CD8-positive, alpha-beta T cell (primary cell): ENCODE measurements at places on chromosomes 7 and 10.
A peak's percentile ranks its signal among the peaks of the same experiment; 100 is the strongest.

DNA sequence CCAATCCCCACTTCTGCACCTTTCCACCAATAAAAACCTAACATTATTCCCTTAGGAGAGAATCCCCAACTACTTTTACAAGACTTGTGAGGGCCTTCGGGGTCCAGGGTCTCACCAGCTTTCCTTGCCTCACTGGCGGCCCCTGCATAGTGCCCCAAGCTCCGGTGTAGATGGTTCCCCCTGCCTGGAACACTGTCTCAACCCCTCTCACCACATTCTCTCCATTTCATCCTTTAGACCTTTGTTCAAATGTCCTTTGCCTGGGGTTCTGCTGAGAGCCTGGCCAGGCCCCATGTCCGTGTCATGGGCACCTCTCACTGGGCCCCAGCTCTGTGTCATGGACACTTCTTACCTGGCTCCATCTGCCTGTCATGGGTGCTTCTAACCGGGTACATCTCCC, 64.5 kb upstream of the SORCS3 start:
- DNase-seq = no peak

- DNase-seq = no peak
Measured at GRCh38 chr7:93120592-93121549, 3.1 kb upstream of the SAMD9 start.

DNA sequence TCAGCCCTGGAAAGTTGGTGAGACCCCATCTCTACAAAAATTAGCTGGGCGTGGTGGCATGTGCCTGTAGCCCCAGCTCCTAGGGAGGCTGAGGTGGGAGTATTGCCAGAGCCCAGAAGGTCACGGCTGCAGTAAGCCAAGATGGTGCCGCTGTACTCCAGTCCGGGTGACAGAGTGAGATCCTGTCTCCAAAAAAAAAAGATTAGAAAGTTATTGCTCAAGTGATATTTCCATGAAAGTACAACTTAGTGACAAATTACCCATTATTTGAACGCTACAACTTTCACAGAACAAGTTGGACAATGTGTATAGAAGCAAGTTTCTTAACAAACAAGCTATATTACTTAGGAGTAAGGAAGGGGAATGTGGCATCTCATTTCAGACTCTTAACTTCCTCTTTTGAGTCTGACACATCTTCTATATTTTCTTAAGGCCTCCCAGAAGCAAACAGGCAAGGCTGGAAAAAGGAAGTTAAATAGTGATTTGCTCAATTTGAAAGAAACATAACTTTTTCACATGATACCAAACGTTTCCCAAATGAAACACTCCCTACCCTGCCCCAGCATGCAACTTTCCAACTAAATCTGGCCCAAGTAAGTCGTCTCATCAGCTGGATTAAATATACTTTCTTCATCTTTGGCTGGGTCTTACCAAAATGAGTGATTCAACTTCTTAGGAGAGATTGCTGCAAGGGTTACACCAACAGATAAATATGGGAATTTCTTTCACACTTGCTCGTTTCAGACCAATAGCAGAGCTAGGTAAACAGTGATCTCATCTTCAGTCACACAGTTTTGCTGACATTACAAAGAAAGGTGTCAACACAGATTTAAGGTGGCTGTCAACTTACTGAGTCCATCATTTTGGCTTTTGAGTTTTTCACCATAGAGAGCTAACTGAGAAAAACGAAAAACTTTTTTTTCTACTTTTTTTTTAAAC, 66.3 kb upstream of the KLF6 start:
- peak; percentile 69 for DNase-seq

GRCh38 chr7:50492770-50493519, 42.8 kb upstream of the FIGNL1 start:
- DNase-seq = no peak

- no peak for DNase-seq
Measured at GRCh38 chr7:116762971-116763370, 91.0 kb downstream of the MET start.

DNA sequence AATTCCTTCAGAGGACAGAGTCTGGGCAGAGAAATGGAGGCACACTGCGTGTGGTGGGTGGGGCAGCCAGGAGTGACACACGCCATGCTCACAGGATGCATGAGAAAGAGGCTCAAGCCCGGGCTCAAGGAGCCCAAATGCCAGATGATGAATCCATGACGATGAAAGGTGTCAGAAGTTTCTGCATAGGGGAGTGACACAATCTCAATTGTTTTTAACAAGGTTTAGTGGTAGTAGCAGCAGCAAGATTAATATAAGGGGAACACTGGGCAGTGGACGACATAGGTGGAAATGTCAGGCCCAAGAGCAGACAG, 126.1 kb downstream of the TNS3 start:
- no peak for DNase-seq

GRCh38 chr10:77553966-77554365, 83.6 kb downstream of the KCNMA1 start:
- no peak for DNase-seq

DNA sequence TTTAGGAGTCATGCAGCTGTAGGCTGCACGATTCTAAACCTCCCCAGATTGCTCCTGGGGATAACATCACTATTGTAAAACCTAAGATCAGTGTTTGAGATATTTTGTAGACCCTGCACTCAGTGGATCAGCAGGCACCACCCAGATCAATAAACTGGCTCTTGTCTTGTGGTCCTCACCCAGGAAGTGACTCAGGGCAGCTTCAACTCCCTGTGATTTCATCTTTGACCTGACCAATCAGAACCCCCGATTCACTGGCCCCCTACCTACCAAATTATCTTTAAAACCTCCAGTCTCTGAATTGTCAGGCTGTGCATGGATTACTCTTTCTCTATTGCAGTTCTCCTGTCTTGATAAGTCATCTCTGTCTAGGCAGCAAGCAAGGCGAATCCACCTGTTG, 25.7 kb downstream of the ARL5B start:
- no peak for DNase-seq

- DNase-seq = no peak
Measured at GRCh38 chr7:1689311-1689710, 19.2 kb downstream of the ELFN1 start.

DNA sequence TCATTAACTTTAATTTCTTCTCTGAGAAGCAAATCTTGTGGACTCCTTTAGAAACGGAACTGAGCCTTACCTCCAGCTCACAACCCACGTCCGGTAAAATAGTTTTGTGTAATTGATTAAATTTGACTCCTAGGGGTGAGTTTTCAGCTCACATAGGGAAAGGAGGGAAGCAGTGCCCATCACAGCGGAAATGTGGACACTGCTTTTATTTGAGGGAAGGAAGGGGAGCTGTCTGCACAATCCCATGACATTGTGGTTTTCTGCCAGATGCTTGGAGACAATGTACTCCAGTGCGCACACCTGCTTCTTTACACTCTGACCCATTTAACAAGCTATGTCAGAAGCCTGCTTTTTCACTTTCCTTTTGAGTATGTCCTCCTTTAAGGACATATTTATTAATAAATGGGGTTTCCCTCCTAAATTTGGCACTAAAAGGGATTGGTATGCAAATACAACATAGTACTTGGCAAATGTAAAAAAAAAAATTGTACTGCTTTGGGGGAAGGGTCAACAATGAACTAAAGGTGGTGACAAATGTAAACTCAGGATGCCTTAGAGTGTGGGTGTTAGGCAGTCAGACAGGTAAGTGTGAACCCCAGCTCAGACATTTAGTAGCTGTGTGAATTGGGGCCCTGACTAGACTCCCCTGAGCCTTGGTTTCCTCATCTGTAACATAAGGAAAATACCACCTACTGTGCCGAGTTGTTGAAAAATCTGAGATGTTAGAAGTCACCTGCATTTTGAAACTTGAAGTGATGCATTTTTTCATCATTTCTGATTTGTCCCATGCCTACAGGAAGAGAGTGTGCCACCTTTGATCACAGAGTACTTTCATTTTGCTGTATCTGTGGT, 90.2 kb upstream of the KLF6 start:
- no peak for DNase-seq

- no peak for DNase-seq
Measured at GRCh38 chr7:135795846-135796570, 47.4 kb upstream of the FAM180A start.

- no peak for DNase-seq
Measured at GRCh38 chr10:112227331-112227987, 43.9 kb upstream of the GPAM start.

DNA sequence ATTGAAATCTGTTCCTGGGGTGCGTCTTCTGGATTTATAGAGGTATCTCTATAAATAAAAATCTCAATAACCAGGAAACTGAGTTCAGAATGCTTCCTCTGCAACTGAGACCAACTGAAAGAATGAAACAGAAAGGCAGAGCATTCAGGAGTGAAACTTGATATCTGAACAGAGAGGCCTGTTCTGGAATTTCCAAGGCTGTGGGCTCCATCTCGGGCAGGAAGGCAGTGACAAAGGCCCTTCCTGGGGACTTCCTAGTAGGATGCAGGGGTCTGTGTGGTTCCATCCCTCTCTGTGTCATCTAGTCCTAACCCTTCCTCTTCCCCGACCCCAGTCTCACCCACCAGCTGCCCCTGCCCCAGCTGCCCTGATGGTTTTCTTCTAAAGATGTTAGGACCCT, 52.0 kb downstream of the JCAD start:
- no peak for DNase-seq

DNA sequence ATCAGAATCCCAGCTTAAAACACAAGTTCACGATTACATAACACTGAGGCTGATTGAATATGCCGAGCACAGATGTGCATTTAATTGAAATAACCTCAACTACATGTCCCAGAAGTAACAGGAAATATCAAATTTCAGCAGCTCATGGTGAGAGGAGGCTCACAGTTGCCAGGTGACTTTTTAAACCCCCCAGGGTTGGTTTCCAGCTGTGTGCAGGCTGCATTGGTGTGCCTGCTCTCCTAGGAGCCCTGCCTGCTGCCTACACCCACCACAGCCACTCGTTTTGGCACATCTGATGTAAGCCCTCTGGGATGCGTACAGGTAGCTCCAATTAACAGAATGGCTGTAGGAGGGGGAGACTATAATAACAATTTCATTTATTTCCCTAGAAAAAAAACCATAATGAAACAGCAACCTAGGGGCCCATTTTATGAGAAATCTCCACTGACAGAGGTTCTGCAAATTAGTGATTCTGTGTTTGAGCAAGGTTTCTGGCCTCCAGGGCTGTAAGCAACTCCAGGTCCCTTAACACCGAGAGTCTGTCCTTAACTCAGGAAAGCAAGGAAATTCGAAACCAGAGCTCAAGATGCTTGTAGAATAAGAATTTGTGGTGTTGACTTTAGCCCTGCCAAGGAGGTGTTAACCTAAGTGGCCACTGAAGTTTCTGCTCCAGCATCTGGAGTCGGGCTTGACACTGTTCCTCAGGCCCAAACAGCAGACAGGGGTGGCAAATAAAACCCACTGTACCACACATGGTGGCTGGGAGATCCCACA, 161.9 kb downstream of the BMPER start:
- DNase-seq = no peak

DNA sequence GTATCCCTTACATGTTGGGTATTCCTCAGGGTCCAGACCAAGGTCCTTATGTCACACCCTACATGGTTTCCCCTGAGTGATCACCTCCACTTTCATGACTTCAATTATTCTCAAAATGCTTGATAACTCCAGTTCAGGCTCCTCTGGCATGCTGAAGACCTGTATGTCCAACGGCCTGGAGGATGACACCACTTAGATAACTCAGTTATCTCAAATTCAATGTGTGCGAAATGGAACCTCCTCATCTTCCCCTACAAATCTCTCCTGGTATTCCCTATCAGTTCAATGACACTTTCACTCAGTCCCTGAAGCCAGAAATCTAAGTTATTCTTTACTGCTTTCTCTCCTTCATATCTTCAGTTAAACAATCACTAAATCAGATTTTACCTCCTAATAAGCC, 8.7 kb upstream of the LUC7L2 start:
- no peak for DNase-seq

DNA sequence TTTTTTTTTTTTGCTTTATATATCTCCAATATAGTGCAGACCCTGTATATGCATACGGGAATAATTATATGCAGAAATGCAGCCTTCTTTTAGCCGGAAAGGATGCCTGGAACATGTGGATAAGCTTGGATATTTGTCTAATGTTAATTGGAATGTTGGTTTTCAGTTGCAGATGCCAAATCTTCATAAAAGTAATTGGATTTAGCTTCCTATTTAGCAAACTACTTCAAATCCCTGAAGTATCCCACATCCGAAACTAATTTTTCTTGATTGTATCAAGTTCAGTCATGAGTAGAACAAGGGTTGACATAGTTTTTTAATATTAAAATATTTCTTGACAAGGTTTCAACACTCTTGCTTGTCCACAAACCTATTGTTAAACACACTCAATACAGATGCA, 281.7 kb downstream of the BBS9 start:
- DNase-seq = no peak

DNA sequence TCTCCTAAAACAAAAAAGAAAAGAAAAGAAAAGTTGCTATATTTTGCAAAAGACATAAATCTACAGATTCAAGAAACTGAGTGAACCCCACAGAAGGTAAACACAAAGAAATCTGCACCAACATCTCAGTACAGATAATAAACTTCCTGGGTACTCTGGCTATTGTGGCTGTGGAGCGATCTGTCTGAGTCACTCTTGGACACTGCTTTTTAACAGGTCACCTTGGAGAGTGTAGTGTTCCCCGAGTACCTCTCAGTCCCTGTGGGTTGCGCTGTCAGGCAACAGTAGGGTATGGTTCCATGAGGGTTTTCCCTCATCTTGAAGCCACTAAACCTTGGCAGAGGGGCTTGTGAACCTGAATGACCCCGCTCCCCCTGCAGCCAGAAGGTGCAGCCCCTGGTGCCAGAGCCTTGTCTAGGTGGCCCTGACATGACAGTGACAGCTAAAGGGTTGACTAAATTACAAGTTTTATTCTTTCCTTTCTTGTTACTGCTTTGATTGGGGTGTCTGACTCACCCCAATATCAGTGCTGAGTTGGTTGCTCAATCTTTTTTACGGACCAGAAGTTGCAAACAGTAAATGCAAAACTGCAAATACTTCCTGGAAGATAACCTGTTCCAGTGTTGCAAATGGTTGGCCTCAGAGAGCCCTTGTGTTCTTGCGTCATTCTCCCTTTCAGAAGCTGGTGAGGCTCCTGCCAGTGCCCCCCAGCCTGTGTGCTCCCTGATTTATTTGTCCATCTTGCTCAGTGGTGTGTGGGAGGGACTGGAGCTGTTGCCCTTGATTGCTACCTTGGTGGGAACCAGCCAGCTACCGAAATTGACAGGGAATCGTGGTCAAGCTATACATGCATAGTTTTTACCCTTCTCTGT, 30.6 kb downstream of the POR start:
- no peak for DNase-seq

DNA sequence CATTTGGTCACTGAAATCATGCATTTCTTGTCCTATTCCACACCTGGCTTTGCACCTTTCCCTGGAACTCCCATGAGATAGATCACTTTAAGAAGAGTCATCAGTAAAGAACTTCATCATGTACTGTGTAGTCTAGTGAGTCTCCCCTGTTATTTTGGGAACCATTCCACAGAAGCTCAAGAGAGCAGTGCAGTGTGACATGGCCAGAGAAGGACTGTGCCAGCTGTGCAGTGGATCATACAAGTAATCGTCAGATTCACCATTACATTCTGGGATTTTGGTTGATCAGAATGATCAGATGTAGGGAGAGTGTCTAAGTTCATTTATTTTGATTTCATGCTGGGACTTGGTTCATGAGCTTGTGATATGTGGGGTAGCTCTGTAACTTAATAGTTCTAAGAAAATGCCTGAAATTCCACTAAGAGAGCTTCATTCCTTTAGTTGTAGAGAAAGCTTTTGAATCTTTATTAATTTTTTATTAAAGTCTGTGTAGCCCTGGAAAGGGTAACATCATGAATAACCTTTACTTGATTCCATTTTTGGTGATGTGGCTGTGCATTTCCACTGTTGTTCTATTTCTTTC, 166.8 kb downstream of the SUGCT start:
- no peak for DNase-seq
